ENCODE measurements at places on chromosomes 2 and 18.

GRCh38 chr2:77834360-77835002 is 312.3 kb upstream of the LRRTM4 start:
- no peak for DNase-seq

- no peak for DNase-seq
Measured at GRCh38 chr2:49515996-49516782, 361.9 kb upstream of the FSHR start.

GRCh38 chr2:20667531-20668401 is 822 bp downstream of the GDF7 start:
- no peak for DNase-seq

DNA sequence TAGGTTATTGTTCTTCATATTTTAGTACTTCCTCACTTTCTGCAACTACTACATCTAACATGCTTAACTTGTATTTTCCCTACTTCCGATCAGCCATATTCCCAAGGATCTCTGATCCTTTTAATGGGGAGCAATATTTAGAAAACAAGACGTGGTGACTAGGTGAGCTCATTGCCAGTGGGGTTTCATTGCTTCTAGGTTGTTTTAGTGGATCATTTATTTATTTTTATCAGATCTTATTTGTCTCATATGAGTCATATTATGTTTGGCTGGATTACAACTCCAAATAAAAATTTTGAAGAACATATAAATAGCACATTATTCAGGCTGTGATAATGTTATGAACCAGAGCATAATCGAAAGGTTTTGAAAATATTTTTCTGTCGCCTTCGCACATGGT is 480.9 kb upstream of the TMEFF2 start:
- DNase-seq = no peak

DNA sequence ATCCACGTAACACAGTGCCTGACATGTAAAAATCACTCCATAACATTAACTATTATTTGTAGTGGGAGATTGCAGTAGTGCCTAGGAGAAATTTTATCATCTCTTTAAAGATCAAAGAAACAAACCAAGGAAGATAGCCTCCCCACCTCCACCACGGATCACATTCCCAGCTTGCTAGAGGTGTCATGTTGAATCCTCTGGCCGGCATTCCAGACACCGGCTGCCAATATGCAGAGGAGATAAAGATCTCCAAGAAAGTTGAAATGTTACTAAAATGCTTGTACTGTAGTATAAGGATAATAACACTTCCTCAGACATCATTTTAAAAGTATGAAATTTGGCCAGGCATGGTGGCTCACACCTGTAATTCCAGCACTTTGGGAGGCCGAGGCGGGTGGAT is 6.1 kb upstream of the ATG16L1 start:
- no peak for DNase-seq

DNA sequence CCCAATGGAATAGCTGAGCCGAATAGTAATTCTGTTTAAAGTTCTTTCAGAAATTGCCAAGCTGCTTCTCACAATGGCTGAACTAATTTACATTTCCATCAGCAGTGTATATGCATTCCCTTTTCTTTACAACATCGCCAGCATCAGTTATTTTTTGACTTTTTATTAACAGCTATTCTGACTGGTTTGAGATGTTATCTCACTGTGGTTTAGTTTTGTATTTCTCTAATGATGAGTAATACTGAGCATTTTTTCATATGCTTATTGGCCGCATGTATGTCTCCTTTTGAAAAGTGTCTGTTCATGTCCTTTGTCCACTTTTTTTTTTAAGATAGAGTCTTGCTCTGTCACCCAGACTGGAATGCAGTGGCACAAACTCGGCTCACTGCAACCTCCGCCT is 100.7 kb downstream of the C2orf74 start:
- DNase-seq = no peak

DNA sequence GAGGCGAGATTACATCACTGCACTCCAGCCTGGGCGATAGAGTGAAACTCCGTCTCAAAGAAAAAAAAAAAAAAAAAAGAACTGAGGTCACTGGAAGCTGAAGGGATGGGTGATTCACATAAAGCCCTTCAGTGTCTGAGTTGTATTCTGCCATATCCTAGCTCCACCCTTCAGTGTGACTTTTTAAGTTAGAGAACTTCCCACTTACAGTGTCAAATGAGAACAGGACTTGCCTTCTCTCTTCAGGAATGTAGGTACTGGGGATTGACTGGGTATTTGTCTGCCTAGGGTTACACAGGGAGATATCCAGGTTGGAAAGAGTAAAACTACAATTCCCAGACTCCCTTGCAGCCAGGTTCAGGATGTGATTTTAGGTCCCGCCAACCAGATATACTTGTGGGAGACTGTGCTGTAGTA is 37.9 kb downstream of the EHD3 start:
- no peak for DNase-seq

DNA sequence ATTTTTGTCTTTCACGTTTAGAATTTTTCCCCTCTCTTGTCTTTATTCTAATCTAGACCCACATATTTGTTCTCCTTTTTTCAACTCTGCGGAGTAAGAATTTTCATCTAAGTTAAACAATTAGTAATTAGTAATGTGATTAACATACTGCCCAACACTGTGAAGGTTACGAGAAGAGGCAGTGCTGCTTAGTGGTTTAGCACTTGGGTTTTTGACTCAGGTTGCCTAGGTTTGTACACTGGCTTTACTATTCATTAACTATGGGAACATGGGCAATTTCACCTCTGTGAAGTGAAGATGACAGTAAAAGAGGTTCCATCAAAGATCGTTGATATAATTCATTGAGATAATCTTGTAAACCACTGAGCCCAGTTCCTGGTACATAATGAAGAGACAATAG is 82.2 kb upstream of the PNPT1 start:
- no peak for DNase-seq

DNA sequence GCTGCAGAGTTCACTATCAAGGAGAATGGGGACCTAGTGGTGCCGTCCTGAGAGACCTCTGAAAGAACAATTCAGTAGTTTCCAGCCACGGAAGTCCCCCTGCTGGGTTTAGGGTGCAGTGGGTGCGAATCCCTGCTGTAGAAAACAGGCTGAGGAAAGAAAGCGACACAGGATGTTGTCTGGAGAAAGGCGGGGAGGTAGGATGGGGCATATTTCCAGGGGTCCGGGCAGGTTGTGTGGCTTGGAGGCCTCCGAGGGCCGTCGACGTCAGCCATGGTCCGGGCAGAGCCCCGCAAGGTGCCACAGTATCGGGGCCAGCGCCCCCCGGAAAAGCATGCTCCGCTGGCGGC is 807 bp upstream of the CREB1 start:
- DNase-seq = no peak

DNA sequence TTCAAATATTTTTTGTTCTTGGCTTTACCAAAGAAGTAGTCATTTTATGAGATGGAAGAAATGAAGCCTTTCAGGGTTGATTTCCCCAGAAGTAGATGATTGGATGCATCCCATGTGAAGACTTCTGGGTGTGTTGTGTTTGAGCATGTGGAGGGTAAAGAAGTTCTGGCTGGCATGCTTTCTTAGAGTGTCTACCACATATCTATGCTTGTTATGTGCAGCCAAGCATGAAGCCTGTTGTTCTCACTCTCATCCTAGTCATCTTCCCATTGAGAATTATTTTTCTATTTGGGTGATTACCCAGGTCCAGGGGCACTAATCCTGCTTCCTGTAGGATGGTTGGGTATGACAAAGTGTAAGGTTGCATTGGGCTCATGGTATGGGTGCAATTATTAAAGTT is 472.9 kb downstream of the PTPRM start:
- DNase-seq = no peak

DNA sequence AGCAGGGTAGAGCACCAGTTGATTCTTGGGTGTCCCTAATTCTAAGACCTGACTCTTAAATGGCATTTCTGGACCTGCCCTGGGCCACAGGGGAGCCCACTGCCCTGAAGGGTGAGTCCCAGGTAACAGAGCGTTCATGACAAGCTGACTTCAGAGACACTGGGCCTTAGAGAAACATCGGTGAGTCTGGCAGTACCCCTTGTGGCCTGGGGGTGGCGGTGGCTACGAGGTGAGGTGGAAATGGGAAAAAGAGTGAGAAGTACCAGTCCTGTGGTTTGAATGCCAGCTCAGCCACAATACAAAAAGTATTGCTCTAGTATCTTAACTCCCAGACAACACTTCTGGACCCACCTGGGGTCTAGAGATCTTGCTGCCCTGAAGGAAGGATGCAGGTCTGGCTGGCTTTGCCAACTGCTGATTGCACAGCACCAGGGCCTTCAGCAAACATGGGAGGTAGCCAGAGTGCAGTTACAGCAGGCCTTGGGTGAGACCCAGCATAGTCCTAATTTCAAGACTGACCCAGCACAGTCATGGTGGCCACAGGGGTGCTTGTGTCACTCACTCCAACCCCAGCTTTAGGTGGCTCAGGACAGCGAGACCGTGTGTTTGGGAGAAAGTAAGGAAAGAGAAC is 44.5 kb downstream of the USP34 start:
- DNase-seq = no peak

DNA sequence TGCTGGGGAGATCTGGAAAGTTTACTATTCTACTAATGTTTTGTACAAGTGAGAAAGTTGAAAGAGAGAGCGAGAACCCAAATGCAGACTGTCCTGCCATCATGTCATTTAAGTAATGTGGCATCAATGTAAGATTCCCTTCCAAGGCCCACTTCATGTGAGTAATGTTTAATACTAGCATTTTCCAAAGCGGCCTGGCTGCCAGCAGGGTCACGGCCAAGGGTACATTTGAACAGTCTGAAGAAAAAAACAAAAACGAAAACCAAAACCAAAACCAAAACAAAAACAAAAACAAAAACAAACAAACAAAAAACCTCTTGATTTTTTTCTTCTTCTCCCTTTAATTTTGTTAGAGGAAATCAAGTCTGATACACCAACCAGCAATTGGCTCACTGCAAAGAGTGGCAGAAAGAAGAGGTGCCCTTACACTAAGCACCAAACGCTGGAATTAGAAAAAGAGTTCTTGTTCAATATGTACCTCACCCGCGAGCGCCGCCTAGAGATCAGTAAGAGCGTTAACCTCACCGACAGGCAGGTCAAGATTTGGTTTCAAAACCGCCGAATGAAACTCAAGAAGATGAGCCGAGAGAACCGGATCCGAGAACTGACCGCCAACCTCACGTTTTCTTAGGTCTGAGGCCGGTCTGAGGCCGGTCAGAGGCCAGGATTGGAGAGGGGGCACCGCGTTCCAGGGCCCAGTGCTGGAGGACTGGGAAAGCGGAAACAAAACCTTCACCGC is 2.2 kb downstream of the HOXD10 start:
- peak; percentile 51 for DNase-seq

- no peak for DNase-seq
Measured at GRCh38 chr2:124024561-124025170, 421 bp upstream of the CNTNAP5 start.

- DNase-seq = no peak
Measured at GRCh38 chr2:105886029-105886454, 141.3 kb downstream of the NCK2 start.

DNA sequence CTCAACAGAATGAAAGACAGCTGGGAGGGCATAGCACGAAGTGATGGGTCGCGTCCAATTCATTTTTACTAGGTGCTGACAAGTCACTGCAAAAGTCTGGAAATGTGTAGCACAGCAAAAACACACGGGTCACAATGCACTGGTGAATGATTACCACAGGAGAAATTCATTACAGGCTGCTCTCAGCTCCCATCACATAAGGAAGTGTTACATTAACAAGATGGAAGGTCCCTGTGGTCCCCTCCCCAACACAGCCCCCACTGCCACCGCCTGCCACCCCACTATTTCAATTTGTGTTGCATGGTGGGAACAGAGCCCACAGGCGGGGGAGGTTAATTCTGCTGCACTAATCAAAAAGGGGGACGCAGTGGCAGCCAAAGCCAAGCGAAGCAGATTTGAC is 122.8 kb downstream of the NRP2 start:
- DNase-seq = no peak

DNA sequence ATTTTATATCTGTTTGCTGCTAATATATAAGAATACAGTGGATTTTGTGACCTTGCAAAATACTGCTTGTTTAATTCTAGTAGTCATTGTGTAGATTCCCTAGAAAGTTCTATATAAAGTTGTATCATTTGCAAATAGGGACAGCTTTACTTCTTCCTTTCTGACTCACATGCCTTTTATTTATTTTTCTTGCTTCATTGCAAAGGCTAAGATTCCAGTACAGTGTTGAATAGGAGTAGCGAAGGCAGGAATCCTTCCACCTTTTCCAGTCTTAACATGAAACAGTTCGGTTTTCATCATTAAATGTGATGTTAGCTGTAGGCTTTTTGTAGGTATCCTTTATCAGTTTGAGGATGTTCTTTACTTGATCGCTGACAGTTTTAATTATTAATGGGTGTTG is 58.1 kb downstream of the DGKD start:
- no peak for DNase-seq

- no peak for DNase-seq
Measured at GRCh38 chr2:222651718-222652418, 4.0 kb downstream of the FARSB start.
